ENCODE measurements at places on chromosomes 4 and X. TPM values are rescaled to one million over a fixed set of nuclear protein-coding genes. Genes with fewer than 3 reads are reported as not detected.

DNA sequence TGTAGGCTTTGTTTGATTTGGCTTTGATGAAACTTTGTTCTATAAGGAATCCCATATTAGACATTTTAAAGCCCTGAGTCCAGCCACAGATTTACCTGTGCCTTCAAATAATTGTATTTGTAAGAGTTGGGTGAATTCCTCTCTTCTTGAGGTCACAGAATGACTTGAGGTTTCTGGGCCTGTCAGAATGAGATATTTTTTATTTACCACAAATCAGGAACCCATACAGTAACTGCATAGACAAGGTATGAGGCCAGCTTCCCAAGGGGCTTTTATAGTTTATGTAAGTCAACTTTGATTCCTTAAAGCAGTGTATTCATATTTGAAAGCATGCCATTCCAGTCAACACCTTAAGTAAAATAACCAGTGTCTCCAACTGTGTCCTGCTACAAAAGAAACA is 29.1 kb upstream of the CXCL3 start:
- no peak for DNase-seq

DNA sequence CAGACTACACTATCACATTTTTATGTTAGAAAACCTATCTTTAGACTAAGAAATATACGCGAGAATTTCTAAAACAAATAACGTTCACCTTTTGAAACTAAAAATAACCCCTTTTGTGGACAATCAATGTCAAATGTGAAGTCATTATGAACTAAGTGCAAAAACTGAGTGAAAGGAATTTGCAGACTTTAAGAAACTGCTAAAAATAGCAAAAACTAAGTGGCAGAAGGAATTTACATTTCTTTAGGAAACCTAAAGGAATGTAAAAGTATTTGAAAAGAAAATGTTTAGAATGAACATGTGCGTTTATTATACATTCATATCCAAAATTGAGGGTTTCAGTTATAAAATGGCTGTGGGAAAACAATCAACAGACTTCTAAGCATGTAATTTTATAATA is 58.3 kb downstream of the VEGFC start:
- DNase-seq: no peak

- peak; percentile 37 for DNase-seq
Observed at GRCh38 chr4:186144946-186145569, 40.6 kb downstream of the FAM149A start.

- peak; percentile 36 for DNase-seq
Observed at GRCh38 chrX:105533951-105534350, 288.4 kb upstream of the NRK start.

DNA sequence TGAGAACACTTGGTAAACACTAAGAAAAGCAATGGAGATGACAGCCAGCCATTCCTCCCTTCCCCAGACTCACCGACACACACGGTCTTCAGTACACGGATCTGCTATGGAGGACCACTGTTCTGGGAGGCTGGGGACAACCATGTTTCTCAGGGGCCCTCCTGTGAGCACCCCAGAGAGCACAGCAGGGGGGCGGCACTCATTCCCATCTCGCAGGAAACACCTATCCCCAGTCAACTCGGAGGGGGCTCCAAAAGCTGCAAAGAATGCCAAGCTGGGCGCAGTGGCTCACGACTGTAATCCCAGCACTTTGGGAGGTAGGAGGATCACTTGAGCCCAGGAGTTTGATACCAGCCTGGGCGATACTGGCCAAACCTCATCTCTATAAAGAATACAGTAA is 172.1 kb downstream of the AFAP1 start:
- no peak for DNase-seq

GRCh38 chrX:53031380-53031779 is 17.2 kb upstream of the GPR173 start:
- no peak for DNase-seq

DNA sequence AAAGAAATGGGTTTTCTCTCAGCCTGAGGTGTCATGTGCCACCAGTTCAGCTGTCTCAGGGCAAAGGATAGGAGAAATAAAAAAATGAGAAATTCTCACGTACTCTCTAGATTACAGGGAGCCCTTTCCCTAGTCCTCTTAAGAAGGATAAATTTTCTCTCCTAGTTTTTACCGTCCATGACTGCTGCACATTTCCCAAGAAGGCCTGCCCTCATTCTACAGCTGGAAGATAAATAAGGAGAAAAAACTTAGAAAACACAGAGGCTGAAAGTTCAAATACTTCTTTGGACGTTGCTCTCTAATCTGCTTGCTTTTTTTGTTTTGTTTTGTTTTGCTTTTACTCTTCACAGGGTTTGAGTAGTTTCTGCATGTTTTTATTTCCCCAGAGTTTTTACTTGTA is 211.9 kb downstream of the DCAF12L2 start:
- DNase-seq: no peak

- DNase-seq: peak; percentile 26
Observed at GRCh38 chr4:26611885-26612284, 28.0 kb downstream of the TBC1D19 start.

DNA sequence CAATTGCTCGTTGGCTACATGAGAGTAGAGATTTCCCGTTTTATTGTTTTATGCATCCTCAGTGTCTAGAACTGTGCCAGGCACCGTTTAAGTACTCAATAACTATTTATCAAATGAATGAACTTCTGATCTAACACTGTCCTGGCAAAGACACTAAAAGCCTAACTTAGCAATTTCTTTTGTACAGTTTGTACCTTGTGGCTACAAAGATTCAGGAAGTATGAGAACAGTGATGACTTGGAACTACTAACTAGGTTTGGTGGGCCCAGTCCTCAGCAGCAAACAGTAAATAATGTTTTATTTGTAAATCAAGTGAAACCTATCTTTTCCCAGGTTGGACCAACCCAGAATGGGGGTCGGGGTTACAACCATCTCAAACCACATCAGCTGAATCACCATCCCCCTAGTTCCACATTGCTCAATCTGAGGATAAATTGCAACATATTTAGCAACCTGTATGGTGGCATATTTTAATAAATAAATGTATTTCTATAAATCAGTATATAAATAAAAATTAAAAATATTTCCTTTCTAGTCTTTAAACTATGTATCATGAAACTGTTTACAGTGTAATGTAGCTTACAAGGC is 12.3 kb upstream of the SCRG1 start:
- peak; percentile 32 for DNase-seq

DNA sequence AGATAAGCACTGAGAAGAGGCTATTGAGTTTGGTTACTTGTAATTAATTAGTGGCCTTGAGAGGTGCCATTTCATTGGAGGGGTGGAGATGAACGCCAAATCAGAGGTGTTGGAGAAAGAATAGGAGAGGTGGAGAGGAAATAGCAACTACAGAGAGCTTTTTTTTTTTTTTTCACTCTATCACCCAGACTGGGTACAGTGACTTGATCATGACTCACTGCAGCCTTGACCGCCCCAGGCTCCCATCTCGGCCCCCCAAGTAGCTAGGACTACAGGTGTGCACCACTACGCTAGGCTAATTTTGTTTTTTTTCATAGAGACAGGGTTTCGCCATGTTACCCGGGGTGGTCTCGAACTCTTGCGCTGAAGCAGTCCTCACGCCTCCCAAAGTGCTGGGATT is 5.2 kb downstream of the NHS start:
- no peak for DNase-seq

GRCh38 chr4:78099058-78099457 is 41.9 kb downstream of the FRAS1 start:
- DNase-seq: no peak

DNA sequence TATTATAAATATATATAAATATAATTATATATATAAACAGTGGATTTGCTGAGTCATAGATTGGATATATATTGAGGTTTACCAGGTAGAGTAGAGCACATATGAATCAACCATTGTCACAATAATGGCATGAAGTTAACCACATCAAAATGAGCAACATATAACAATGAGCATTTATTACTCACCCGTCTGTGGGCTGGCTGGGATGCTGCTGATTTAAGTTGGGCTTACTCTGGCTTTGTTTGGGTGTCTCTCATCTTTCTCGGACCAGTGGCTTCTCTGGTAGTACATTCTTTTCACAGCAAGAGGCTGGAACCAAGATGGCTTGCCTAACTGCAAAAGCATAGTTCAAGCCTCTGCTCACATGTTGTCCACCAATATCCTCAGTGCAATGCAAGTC is 111.7 kb upstream of the TAPT1 start:
- DNase-seq: peak; percentile 15

GRCh38 chrX:38110231-38110630 is 103.9 kb downstream of the SYTL5 start:
- DNase-seq: no peak

GRCh38 chr4:173270312-173271027 is 63.7 kb downstream of the HMGB2 start:
- DNase-seq: peak; percentile 79

- no peak for DNase-seq
Observed at GRCh38 chrX:45191820-45192409, 8.8 kb downstream of the DIPK2B start.

Gene AADAT
- total RNA-seq: 9.0 TPM

Gene C4orf51
- total RNA-seq: not detected

Gene TRPC5OS
- total RNA-seq: not detected
